ENCODE measurements at places on chromosomes 1 and 21.

- DNase-seq: no peak
These were observed 35.6 kb downstream of the SMYD2 start for GRCh38 chr1:214316593-214316992.

DNA sequence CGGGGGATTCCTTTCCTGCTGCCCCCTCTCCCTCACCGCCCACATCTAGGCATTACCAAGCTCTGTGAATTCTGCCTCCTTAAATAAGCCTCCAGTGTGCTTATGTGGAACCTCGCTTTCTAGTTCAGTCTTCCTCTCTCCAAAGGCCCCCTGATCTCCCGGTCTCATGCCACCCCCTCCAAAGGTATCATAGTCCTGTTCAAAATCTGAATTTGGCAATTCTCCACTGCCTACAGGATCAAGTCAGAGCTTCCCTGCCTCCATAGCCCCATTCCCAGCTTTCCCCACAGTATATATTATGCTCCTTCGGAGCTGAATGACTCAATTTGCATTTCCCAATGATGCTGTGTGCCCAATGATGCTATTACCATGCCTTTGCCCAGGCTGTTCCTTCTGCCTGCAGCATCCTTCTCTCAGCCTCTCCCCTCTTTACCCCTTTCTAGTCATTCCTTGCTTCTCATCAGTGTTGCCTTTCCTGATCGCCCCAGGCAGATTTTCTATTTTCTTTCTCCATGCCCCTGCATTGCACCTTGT is 1.7 kb downstream of the AZIN2 start:
- DNase-seq: no peak

GRCh38 chr1:116984406-116985160 is 17.0 kb upstream of the CD101 start:
- DNase-seq: no peak

- no peak for DNase-seq
These were observed 53.3 kb upstream of the QSOX1 start for GRCh38 chr1:180101411-180101810.

DNA sequence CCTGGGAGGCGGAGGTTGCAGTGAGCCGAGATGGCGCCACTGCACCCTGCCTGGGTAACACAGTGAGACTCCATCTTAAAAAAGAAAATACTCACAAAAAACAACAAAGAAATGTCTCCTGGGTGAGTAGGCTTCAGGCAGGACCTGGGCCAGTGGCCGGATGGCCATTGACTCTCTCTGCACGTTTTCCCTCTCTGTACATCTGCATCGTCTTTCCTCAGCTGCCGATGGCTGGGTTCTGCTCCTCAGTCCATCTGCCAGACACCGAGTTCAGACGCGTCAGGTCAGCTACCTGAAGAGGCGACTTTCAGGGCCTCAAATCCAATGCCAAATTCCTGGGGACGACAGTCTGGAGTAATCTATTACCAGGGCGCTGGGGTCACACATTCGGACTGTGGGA is 199.3 kb downstream of the CAMTA1 start:
- no peak for DNase-seq

Measured in SK-MEL-5 (cell line).